ENCODE measurements at places on chromosomes 5 and 9.

GRCh38 chr9:2419347-2419746, 202.2 kb upstream of the VLDLR start:
- no peaks in the 10 kb centered on the region for H3K36me3 ChIP-seq
- H3K4me1 ChIP-seq: peaks cover 15% of the 10 kb centered on the region
- no peaks in the 10 kb centered on the region for H3K27me3 ChIP-seq
- H3K4me3 ChIP-seq: no peak overlapping the region
- DNase-seq: no peak

GRCh38 chr5:169688106-169688505, 51.0 kb downstream of the DOCK2 start:
- no peaks in the 10 kb centered on the region for H3K36me3 ChIP-seq
- H3K27me3 ChIP-seq: no peaks in the 10 kb centered on the region
- no peak overlapping the region for H3K27ac ChIP-seq
- no peak for DNase-seq
- no peak overlapping the region for H3K4me3 ChIP-seq

DNA sequence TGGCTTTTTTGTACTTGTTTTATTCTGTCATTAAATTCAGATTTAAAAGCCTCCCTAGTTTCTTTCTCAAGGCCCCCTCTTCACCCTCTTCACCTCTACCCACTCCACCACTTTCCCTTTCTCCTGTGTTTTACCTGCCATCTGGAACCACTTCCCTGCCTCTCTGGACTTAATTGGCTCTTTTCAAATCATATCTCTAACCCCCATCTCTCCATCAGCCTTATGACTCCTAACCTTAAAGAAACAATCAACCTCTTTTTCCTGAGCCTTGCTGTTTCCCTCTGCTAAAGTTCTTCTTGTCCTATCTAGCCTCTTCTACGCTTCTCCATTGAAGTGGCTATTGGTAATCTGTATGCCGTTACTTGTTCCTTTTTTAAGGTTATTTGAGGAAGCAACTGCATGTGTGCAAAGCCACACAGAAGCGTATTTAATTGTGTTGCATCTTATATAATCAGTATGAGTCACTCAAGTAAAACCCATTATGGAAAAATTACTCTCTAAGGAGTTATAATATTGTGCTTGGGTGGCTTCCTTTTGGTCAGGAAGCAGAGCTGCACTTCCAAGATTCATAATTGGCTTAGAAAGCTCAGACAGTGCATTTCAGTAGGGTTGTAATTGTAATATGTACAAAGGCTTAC, 653.6 kb upstream of the ITGA1 start:
- no peak overlapping the region for H3K4me3 ChIP-seq
- no peaks in the 10 kb centered on the region for H3K4me1 ChIP-seq
- no peak for DNase-seq

- no peaks in the 10 kb centered on the region for H3K27me3 ChIP-seq
- H3K36me3 ChIP-seq: no peaks in the 10 kb centered on the region
- no peaks in the 10 kb centered on the region for H3K4me1 ChIP-seq
- no peak overlapping the region for H3K27ac ChIP-seq
- no peak overlapping the region for H3K4me3 ChIP-seq
- DNase-seq: no peak
These were observed 404.6 kb downstream of the DMRT2 start for GRCh38 chr9:1454616-1455347.

GRCh38 chr9:28750136-28750535, 1176.9 kb upstream of the C9orf72 start:
- no peaks in the 10 kb centered on the region for H3K4me1 ChIP-seq
- H3K4me3 ChIP-seq: no peak overlapping the region
- no peaks in the 10 kb centered on the region for H3K36me3 ChIP-seq

Data from esophagus squamous epithelium (tissue), 5 donors.